Activated naive CD4-positive, alpha-beta T cell treated with anti-CD3 and anti-CD28 coated beads, Interleukin-2, amount 50 U/mL, for 16 hours (primary cell): ENCODE measurements at places on chromosomes 5 and 9.

DNA sequence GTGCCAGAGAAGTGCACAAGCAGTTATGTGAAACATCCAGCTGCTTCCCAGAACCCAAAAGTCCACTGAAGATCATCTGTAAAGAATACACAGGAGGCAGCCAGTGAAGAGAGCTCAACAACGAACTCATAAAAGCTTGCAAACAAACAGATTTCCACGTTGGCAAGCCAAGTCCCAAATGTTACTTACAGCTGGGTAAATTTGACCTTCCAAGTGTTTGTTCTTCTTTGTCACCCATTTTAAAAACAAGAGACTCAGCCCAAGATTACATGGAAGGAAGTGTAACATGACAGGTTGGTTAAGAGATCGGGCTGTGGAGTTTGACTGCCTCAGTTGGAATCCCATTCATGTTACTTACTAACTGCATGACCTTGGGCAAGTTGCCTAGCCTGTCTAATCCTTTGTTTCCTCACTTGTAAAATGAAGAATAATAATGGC is 174.9 kb upstream of the PAPPA start:
- DNase-seq: no peak

DNA sequence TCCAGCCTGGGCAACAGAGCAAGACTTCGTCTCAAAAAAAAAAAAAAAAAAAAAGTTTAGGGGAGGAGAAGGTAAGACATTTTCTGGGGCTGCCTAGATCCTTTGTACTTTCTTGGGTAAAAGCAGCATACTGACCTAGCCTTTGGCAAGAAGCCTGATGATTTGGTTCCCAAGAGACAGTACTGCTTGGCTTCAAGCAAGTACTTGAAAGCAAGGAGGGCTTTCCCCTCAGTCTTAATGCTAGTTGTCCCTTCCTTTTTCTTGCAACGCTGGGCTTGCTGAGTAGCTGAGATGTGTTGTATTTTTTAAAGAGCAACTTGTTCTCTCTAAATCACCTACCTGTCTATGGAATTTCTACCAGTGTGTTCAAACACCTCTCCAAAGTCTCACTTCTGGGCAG is 76.2 kb downstream of the INSYN2B start:
- DNase-seq: no peak

DNA sequence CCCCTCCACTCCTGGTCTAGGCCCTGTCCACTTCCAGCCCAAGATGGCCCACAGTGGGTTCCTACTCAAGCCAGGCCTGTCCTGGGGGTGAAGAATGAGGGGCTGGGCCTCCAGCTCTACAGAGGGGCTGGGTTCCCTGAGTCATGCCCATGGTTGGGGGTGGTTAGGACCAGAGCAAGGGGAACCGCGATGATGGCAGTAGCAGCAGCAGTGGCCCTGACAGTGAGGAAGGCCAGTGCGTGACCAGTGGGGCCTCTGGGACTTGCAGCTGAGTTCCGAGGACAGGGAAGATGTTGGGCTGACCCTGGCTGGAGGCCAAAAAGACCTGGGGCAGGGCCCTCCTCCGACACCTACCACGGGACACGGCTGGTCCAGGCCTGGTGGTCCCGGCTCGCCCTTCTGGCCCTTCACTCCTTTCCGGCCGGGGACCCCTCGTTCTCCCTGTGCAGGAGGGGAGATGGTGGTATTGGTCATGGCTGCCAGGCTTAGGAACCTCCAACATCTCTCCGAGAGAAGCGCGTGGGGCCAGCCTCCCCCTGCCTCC is 9.2 kb upstream of the PHYKPL start:
- no peak for DNase-seq

DNA sequence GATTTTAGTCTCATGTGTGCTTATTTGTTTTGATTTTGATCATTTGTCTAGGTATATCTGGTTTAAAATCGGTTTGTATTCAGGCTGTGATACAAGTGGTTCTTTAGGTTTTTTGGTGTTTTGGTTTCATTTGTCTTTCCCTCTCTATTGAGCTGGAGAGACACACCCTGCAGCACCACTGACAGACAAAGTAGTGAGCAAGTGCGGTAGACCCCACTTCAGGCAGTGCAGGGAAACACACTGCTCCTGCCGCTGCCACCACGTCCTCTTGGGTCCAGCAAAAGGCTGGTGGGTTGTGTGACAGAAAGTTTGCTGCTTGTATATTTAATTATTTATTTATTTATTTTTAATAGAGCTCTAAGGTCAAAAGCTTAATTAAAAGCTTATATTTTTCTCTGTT is 801.0 kb downstream of the NR2F1-AS1 start:
- no peak for DNase-seq

DNA sequence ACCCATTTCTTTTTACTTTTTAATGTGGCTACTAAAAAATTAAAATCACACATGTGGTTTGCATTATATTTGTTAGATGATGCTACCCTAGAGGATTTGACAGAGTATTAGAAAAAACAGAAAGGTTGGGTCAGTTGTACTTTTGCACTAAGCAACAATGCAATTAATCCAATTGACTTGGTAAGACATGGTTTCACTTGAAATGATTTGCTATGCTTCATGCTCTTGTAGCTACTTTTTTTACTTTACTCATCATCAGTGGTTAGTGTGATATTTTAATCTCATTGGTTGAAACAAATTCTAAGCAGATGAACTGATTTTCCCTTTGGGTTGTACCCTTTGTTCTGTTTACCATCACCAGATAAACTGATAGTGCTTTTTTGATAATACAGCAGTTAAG is 39.4 kb downstream of the HMHB1 start:
- DNase-seq: no peak

GRCh38 chr5:75524071-75524470 is 12.4 kb downstream of the POLK start:
- no peak for DNase-seq
